RWPE2 (cell line): ENCODE measurements at places on chromosomes 5 and 9.

DNA sequence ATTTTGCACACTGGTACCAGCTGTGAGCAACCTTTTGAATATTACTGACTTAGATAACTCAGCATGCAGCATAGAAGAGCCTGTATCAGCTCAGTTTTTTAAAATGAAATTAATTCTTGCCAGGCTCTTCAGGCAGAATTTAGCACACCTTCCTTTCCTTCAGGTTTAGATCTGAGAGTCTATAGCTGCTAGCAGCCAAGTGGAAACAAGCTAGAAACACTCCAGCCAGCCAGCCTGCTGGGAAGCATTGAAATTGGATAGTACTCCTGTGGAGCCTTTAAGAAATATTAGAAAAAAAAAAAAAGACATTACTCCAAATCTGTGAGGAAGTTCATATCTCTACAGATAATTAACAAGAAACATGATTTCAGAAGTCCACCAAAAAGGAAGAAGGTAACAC is 812.2 kb downstream of the DTWD2 start:
- no peak for DNase-seq

GRCh38 chr5:81948349-81948748 is 23.5 kb upstream of the ATG10 start:
- no peak for DNase-seq

GRCh38 chr9:118631956-118632355 is 737.3 kb downstream of the BRINP1 start:
- no peak for DNase-seq

DNA sequence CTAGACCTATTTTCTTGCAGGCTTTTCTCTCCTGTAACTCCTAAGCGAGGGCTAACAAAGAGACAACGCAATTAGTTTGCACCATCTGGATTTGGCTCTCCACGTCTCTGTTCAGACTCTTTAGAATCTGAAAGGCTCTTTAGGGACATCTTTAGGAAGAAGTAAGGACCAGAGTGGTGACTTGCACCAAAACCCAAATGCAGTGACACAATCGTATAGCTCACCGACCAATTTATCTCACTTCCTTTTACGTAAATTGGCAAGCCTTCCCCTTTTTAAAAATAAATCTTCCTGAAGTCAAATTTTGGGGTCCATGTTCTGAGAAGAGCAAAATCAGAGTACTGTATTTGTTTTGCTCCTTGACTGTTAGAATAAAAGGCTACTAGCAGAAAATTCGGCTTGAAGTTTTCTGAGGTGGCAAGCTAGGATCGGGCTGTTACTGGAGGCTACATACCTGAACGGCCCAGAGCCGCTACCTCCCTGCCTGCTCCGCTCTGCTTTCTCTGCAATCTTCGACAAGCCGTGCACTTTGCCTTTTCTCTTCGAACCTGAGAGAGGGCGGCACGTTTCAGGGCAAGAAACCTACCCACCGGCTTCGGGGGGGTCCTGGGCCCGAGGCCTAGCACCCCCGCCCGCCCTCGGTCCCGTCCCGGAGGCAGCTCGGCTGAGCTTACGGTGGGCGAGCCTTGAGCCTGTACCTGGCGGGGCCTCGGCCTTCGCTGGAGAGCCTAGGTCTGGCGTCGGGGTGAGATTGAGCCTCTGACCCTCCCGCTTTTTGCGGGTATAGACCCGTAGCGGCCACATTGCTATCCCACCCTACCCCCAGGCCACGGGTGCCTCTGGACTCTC is 537 bp downstream of the MEIKIN start:
- DNase-seq, result no peak

GRCh38 chr9:19484699-19485098 is 75.9 kb downstream of the ACER2 start:
- DNase-seq, result no peak

DNA sequence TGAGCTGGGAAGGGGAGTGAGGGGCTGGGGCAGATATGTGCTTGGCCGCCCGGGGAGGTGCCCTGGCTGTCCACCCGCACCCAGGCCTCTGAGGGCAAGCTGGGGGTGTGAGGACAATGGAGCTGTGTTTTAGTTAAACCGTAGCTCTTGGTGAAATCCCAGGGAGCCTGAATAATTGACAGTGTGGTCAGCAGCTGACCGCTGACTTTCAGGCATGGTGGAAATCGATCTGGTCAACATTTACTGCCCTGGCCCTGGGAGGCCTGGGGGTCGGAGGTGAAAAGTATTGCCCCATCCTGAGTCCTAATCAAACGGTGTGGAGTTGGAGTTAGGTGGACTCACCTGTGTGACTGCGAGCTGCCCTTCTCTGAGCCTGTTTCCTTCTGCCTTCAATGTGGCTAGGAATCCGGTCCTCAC is 31.2 kb upstream of the CRB2 start:
- DNase-seq, result no peak
